ENCODE measurements at places on chromosomes 4 and X.

- no peak for DNase-seq
Measured at GRCh38 chr4:181006499-181007260, 1236.5 kb upstream of the TENM3 start.

- no peak for DNase-seq
Measured at GRCh38 chr4:87758270-87758669, 41.1 kb upstream of the IBSP start.

DNA sequence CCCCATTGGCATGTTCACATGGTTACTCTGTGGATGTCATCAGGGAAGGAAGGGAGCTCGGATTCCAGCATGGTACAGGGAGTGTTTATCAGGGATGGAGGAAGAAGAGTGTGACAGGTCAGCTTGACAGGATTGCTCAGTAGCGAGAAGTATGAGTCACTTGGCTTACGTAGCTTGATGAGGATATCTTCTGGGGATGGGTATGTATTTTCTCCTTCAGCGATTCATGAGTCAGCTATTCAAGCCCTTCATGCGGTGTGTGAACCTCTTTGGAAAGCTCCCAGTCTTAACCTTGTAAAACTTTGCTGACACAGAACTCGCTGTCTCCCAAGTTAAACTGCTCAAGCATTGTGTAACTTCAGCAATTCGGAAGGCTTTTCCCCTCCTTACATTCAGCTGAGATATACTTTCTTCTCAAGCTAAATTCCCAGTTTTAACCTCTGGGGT lies 275.4 kb downstream of the ARHGAP10 start:
- DNase-seq: peak; percentile 86

DNA sequence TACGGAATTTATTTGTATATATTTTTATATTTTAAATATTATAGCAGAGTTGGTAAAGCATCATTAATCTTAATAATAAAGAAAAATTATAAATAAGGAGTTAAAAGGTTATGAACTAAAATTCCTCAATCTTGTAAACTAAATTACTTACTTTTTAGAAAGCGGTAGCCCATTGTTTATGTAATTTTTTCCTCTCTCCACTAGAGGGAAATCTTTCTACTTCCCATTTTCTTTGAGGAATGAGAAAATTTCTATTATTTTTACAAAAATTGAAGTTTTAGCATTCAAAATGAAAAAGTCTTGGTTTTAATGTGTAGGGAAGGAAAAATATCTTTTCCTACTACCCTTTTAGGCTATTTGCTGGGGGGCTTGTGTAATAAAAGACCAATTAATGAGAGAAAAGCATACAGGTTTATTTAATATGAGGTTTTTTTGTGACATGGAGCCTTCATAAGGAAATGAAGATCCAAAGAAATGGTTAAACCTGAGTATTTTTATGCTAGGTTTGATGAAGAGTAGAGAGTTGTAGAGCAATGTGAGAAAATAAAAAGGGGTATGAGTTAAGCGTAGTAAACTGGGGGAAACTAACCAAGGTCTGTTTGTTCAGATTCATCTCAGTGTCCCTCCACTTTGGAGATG lies 68.7 kb upstream of the ADAD1 start:
- peak; percentile 26 for DNase-seq

Measured in mesendoderm (in vitro differentiated cells).